ENCODE measurements at places on chromosomes 4 and X.
A peak's percentile ranks its signal among the peaks of the same experiment; 100 is the strongest.

GRCh38 chr4:2246384-2247127, 4.6 kb upstream of the HAUS3 start:
- no peak for DNase-seq

DNA sequence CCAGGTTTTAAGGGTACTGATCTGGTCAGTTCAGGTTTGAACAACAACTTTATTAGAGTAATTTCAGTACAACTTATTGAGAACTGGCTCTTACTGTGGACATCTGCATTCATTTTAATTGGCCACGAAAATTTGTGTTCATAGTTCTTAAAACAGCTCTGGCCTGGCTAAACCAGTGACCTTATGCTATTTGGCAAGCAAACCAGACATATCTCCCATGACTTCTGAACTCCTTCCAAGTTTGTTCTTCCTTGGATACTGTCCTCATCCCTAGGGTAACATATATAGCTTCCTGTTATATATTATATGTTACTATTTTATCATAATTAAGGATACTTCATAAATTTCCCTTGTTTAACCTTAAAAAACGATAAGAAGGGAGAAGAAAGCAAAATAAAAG, 841.9 kb downstream of the TRAM1L1 start:
- no peak for DNase-seq

DNA sequence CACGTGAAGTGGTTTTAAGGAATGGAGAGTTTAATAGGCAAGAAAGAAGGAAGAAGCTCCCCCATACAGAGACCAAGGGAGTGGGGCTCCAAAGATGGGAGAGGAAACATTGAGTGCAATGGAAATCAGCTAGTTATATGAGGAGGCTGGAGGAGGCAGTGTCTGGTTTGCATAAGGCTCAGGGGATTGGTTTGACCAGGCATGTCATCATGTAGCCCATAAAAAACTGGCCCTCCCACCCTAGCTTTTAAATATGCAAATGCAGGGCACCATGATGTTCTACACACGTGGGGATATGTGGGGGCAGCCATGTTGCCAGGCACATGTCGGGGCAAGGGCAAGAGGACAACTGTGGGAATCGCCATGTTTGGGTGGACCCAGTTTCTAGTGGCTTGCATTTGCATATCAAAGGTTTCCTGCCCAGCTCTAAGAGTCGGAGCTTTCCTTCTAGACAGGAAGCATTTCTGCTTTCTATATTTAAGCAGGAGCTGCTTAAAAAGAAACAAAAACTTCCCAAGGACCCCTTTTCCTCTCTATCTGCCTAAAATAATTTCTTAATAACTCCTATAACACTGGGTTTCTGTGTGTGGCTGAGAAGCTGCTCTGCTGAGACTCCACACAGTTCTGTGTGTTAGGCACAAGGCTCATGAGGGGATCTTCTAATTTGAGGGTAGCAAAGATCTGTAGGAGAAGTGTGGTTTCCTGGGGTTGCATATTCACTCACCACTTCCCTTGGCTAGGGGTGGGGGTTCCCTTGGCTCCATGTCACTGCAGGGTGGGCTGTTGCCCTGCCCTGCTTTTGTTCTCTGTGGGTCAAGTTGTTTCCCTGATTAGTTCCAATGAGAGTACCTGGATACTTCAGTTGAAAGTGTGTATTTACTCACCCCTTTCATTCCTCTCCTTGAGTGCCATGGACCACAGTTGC, 113.5 kb downstream of the VSIG4 start:
- DNase-seq: peak; percentile 90

- DNase-seq: no peak
These were observed 193.1 kb downstream of the SLIT2 start for GRCh38 chr4:20444599-20445337.

DNA sequence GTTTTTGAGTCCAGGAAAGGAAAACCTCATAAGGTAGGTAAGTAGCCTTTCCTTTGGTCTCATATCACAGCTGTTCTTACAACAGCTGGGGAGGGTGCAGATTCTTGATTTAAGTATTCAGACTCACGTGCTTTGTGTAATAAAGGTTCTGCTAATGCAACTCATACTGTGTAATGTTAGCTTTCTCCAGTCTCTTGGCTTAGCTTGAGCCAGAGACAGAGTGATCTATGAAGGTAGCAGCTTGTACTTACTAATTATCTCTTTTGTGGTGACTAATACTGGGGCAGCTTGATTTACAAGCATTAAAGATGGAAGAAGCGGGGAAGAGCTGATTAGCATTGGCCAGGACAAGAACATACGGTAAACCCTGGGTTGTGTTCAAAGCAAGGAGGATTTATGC, 80.3 kb downstream of the LNX1 start:
- no peak for DNase-seq

GRCh38 chr4:186790630-186791029, 67.0 kb upstream of the FAT1 start:
- no peak for DNase-seq

DNA sequence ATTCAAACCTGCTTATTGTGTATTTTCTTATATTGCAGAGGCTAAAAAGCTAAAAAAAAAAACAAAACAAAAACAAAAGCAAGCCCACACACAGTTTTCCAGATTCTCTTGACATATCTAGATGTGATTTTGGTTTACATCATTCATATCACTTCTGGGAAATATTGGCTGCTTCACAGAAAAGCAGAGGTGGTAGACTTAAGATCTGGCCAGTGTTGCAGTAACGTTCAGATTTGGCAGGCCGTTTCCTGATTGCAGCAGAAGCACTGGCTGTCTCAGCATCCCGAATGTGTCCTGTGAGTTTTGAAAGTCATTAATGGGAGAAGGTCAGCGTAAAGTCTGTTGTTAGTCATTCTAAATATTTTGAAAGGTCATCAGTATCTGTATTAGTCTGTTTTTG, 2062.0 kb downstream of the ARAP2 start:
- DNase-seq: no peak

DNA sequence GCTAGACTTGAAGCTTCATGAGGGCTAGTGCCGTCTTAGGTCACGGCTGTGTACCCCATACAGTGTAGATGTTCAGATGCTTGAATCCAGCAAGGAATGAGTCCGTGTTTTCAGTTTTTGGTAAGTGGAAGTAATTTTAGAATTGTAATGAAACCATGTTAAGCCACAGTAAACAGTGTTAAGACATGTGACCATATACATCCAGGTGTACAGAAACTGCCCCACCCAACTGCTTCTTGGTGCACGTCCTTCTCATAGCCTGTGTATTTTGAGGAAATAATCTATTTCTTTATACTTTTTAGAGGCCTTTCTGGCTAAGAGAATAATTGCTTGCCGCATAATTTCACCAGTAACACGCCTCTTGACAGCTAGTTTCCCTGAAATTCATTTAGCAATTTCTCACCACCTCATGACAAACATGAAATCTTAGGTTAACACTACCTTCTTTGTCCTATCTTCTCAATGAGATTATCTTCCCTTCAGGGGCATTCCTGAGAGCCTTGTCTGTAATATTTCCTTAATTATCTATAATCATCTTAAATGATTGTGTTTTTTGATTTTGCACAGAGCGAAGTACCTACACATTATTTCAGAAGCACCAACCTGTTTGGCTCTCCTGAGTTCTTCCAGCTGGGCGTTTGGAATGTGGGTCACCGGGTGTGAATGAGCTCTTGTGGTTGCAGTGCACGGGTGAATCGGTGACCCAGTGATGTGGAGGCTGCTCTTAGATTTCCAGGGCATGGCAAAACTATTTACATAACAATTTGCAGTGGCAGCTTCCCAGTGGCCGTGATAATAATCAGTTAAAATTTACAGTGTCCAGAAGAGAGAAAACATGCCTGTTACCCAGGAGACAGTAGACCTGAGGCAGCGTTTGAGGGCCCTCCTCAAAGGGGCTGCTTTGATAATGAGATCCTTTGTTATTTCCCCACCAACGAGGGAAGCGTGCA, 50.2 kb upstream of the TADA2B start:
- DNase-seq: no peak

DNA sequence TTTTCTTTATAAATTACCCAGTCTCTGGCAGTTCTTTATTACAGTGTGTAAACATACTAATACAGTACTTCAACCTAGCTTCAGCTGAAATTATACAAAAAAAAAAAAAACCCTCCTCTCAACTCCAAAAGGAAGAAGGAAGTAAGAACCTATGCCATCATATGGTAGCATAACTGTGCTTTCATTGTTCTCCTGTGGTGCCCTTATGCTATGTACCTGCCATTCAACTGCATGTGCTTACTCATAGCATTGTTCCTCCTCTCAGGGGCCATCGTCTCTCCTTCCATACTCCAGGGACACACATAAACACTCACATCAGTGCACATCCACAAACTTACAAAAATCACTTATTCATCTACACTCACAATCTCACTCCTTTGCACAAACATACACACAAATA, 470.1 kb upstream of the HS3ST1 start:
- no peak for DNase-seq

DNA sequence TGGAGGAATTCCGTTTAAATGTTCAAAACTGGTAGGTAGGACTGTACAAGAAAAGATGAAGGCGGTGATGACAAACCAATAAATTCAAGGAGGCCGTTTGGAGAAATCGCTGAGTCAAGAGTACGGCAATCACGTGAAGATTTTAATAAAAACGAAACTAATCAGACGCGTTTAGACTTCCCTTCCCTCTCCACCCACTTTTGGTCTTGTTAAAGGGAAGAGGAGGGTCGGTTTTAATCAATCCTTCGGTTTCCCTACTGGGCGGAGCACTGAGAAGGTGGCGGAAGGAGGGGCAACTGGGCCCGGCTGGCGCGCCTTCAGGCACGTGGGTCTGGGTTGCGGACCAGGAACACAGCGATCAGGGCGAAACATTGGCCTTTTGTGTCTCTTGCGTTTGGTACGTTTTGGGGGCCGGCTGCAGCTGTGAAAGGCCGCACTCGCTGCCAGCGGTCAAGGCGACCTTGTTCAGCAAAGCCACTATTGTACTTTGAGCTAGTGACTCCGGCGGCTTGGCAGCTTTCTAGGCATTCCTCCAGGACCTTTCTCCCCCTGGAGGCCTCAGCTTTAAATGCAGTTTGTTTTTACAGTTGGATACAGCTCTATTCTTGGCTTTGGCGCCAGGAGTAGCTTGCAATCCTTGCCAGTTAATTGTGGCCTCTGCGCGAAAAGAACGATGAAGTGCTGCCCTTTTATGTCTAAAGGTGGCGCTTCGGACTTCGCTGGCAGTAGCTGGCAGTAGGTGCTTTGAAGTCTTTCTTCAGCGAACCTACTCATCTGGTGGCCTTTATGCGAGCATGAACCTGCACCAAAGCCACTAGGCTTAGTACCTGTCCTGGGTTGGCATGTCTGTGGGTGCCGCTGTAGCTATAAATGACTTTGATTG, 16.8 kb upstream of the LAMP2 start:
- peak; percentile 83 for DNase-seq
